AG04450 (cell line): ENCODE measurements at places on chromosomes 2 and 18.
A peak's percentile ranks its signal among the peaks of the same experiment; 100 is the strongest.

DNA sequence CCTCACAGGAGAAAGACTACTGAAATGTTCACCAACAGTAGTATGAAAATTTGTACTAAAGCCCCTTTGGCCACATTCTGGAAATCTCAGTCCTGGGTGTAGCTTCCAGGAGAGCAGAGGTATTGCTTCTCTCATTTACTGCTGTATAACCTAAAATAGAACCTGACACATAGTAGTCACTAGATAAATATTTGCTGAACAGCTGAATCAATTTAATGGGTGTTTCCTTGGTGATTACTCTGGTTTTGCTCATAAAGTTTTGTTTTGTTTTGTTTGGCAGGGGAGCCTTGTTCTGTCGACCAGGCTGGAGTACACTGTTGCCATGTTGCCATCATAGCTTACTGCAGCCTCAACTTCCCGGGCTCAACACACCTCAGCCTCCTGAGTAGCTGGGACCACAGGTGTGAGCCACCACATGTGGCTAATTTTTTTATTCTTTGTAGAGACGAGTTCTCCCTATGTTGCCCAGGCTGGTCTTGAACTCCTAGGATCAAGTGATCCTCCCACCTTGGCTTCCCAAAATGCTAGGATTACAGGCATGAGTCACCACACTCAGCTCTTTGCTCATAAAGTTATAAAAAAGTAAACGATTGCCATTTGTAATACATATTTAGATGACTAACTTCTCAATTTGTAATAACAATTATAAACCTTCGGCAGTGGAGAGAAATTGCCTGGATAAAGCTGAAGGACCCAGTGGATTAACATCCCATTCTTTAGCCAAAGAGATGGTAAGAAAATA, 11.5 kb upstream of the PARD3B start:
- DNase-seq = no peak

DNA sequence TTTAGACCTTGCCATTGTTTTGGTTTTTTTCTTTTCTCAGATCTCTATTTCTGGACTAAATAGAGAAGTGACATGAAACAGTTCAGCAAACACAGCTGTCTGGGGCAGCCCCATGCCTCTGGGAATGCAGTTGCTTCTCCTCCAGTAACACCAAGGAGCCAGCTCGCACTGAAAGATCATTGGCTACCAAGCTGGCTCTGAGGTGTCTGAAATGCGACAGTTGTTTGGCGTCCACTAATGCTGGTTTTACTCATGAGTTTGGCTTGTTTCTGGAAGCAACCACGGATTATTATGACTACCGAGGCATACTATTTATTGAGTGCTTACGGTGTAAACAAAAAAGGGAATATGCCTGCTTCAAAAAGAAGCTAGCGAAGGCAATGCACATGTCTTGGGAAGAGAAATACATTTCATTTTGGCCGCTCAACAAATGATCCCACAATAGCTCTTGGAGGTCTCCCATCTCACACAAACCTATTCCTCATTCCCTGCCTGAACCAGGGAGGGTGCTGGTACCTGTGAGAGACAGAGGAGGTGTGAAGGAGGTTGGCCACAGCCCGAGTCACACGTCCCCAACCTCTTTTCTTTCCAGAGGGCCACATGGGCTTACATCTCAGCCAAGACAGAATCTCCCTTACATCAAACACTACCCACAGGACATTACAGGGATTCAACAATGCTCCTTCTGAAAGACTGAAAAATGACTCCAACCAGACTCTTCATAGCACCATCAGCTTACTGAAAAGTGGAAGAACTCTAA, 37.5 kb upstream of the NEB start:
- peak; percentile 84 for DNase-seq

GRCh38 chr2:73266061-73266901, 18.0 kb downstream of the FBXO41 start:
- no peak for DNase-seq

- peak; percentile 43 for DNase-seq
Observed at GRCh38 chr18:9951022-9951859, 37.4 kb downstream of the VAPA start.

- DNase-seq = no peak
Observed at GRCh38 chr18:35040638-35040987, 600 bp upstream of the MAPRE2 start.

DNA sequence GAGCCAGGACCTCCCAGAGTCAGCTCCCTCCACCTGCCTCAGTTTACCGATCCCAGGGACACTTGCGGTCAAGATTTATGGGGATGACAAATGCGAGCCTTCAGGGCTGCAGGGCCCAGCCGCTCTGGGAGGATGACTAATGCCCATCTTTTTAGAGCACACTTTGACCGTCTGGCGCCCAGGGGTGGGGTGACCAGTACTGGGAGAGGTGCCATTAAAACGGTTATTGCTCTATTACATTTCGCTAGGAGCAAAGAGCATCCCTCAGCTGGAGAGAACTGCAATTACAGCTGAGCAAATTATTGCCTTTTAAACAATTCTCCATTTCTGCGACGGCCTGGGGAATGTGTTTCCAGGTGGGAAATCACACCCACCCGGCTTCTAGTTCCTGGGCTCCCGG, 42.6 kb upstream of the HPCAL1 start:
- no peak for DNase-seq

DNA sequence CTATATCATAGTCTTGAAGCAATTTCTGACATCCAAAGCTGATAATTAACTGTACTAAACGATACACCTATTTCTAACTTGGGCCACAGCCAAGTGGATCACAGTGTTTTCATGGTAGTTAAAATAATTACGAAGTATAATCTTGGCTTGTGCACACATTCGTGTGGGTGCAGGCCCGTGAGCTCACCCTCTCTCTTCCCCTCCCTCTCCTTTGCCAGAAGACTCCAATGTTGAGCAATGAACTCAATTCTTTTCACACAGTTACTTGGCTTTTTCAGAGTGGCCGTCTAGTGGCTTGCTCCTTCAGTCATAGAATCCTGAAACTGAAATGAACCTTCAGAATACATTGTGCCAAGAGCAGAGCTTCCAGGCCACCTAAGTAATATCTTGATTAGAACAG, 178.7 kb downstream of the NCKAP5 start:
- no peak for DNase-seq

- no peak for DNase-seq
Observed at GRCh38 chr18:57910817-57911216, 107.7 kb upstream of the ATP8B1 start.

GRCh38 chr2:195451160-195451559, 205.9 kb upstream of the SLC39A10 start:
- DNase-seq = no peak

- no peak for DNase-seq
Observed at GRCh38 chr2:25473758-25474340, 132.1 kb upstream of the DNMT3A start.

DNA sequence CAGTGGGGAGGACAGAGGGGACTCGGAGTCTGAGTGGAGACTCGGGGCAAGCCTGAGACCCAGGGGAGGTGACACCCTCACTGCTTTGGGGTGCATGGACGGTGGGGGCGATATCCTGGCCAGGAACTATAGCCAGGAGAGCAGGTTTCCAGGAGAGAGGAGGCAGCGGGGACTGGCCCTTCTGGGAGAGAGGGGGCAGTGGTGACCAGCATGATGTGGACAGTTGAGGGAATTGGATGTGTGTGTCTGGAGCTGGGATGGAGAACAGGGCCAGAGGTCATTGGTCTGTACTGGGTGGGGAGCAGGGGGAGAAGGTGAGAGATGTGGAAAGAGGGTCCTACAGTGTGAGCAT, 63.6 kb downstream of the ACKR3 start:
- no peak for DNase-seq

DNA sequence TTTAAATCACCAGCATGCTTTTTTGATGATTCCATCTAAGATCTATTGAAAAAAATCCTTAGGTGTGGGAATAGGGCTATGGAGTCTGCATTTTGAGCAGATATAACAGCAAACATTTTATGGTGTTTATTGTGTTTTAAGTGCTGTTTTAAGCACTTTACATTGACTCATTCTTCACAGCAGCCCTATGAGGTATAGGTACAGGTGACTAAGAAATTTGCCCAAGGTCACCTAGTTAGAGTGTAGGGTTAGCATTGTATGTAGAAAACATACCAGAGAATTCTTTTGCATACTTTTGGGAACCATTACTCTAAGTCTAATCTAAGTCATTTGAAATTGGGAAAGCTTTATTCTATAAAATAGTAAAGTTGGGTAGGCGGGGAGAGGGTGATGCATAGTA, 31.3 kb downstream of the PPM1B start:
- no peak for DNase-seq

DNA sequence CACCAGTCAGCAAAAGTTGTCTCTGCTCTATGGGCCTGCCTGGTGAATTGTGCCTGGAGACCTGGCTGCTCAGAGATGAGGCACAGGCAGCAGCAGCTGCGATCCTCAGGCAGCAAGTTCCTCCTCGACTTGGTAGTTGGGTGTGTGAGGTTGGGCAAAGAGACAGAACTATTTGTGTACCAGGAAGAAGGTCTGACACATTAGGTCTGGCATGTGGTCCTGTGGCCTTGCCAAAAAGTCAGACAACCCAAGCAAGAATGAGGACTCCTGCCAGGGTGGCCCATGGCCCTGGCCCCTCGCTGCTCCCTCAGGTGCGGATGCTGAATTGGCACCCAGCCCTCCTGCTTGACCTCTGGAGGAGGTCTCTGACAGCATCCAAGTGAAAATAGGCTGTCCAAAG, 192.7 kb downstream of the DYSF start:
- DNase-seq = no peak

- DNase-seq = no peak
Observed at GRCh38 chr2:8424997-8425900, 256.6 kb upstream of the ID2 start.

DNA sequence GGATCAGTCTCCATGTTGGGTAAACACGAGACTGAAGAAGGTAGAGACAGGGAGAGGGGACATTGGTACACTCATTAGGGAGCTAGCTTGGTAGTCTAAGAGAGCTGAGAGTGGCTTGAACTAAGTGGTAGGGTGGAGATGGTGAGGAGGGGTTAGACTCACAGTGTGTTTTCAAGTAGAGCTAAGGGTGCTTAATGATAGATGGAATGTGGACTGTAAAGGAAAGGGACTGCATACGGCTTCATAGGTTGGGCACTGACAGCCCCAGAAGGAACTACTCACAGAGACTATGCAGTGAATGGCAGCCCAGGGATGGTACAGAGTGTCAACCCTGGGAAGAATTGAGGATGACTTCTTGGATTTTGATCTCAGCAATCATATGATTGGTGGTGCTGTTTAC, 178.1 kb downstream of the CCDC85A start:
- DNase-seq = no peak

DNA sequence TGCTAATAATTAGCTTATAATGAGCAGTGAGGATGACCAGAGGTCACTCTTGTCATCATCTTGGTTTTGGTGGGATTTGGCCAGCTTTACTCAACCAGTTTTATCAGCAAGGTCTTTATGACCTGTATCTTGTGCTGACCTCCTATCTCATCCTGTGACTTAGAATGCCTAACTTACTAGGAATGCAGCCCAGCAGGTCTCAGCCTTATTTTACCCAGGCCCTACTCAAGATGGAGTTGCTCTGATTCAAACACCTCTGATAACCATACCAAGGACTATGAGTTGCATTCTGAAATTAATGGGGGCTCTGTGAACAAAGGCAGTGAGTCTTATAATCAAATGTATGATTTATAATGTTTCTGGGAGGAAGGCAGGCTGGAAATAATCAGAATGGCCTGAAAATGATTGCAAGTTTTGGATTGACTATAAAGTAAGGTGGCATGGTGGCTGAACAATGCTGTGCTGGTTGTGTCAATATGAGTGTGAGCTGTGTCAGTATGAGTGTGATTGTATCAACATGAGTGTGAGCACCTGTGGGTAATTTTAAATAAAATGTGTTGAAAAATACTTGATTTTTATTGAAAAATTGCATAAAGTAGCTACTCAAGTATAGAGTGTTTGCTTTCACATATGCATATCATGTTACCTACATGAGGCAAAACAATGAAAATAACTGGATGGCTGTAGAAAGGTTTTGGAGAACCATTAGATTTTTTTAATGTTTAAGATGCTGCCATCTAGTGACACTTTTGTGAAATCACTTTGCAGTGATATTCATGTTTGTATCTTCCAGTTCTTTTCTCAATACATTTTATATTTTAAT, 103.0 kb downstream of the KYNU start:
- DNase-seq = no peak

- no peak for DNase-seq
Observed at GRCh38 chr2:45816272-45816671, 164.8 kb downstream of the PRKCE start.

DNA sequence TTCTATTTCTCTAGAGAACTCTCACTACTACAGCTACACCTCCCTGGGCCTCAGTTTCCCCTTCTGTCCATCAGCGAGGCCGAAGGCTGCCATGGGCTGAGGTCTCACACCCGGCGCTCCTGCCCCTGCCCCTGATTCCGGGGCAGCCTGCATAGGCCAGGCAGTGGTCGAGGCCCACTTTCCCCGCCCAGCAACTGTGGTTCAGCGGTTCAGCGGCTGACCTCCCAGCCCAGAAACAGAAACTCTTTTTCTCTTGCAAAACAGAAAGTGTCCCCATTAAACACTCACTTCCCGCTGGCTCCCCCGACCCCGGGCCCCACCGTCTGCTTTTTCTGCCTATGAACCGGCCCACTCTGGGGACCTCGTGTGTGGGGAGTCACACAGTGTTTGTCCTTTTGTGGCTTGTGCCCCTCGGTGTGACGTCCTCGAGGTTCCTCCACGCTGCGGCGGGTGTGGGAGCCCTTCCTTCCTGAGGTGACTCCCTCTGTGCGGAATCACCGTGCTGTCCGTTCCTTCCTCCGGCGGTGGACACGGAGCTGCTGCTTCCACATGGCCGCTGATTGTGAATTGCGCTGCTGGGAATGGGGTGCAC, 16.0 kb downstream of the PDCD1 start:
- DNase-seq = no peak
